ENCODE measurements at places on chromosomes 1 and 21. TPM values are rescaled to one million over a fixed set of nuclear protein-coding genes. Genes with fewer than 3 reads are reported as not detected.

- DNase-seq, result no peak
These were observed 27.5 kb downstream of the INTS7 start for GRCh38 chr1:212007886-212008285.

DNA sequence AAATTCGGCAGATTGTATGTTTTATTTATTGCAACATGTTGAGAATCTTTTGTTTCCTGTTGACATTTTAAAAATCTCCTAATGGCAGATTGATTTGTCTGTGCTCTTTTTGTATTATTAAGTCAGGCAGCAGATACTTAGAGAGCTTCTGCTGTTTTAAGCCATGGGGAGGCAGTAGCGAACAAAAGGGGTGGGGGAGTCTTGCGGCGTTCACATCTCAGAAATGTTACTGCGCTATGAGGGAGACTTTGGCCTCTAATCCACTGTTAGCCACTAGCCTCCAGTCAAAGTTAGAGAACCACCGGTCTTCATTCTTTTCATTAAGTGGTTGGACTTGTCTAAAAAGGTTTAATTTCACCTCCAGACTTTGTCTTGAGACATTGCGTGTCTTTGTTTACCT is 93.6 kb downstream of the DYRK1A start:
- DNase-seq, result no peak

DNA sequence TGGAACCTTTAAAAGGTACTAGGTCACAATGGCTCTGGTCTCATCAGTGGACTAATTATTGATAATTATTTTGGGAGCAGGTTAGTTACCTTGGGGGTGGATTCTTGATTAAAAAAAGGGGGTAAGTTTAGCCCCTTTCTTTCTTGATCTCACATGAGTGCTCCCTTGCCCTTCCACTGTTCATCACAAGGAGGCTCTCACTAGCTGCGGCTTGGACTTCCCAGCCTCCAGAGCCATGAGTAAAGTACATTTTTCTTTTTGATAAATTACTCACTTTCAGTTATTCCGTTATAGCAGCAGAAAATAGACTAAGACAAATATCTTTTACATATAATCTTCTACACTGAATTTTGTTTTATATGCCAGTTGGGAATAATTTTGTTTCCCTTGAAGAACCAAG is 254.8 kb upstream of the DEPDC1 start:
- DNase-seq, result no peak

DNA sequence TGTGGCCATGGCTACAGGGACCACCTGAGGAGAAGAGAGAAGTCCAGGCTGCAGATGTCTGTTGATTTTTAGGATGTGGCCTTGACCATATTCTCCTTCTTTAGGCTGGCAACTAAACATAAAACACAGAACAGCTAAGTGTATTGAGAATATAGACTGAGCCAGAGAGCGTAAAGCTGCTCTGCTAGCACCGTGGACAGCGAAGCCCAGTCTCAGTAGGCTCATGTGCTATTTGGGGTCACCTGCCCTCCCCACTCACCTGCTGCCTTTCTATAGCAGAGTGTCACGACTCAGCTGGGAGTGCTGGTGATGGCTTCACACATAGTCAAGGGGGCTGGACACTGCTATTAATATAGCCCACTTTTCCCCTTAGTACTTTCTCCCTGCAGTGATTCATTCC is 278.5 kb downstream of the KCNH1 start:
- DNase-seq, result no peak

DNA sequence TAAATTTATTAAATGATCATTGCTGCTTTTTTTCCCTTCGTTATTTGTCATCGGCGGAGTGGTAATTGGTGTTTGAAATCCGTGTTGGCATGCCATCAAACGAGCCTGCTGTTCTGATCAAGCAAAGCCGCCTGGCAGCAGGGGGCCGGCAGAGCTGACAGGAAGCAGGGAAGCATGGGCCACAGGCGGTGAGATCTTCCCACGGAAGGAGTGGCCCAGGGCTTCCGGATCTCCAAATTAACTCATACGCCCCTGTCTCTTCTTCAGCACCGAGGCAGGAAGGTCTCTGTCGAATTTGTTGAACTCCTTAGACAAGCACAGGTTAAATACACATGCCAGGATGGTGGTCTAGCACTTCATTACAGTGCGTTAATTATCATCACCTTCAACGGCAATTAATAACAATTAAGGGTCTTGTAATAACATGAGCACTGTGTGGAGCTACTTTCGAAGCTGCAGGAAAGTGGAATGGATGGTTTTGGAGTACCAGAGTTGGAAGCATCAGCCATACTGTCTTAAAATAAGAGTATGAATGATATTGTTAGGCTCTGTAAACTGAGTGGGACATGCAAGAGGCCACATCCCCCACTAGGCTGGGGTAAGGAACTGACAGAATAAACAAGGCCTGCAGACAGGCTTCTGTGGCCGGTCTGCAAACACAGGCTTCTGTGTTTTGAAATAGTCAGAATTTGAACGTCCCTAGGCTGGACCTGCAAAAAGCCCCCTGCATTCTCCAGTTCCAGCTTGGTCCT is 199.4 kb upstream of the DAB1 start:
- DNase-seq, result peak; percentile 14

- DNase-seq, result no peak
These were observed 7.7 kb upstream of the SDC3 start for GRCh38 chr1:30916296-30916695.

DNA sequence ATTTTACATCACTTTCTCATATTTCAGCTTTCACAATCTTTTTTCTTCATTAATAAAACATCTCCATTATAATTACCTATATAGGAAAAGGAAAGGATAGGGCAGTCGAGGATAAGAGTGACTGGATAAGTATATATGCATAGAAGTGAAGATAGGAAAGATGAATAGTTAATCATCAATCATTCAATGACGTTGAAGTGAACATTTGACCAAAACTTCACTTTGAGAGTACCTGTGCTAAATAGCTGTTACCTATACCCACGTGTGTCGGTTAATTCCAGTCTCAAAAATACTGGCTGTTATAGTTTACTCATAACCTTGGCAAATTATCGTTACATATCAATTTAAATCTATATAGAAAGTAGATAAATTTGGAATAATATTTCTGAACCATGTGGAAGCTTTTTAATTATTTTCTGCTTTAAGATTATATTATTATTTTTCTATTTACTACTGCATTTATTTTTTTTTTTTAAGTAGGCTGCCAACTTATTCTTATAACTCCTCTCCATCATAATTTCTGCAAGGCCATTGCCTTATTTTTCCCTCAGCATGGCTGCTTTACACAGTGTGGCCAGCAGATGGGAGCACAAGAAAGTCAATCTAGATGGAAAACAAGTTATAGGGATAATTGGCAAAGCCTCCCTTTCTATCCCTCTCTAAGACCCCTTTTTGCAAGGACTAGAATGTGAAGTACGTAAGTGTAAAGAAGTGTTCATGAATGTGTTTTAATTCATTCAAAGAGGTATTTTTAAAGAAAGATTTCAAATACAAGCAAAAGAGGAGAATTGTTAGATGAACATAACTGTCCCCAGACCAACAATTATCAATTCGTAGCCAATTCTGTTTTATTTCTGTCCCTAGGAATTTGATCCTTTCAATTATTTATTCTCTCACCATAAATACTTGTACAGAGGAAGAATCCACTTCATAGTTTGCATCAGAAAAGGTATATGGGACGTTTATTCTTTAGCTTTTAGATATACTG is 290.4 kb downstream of the KCNT2 start:
- DNase-seq, result peak; percentile 18

DNA sequence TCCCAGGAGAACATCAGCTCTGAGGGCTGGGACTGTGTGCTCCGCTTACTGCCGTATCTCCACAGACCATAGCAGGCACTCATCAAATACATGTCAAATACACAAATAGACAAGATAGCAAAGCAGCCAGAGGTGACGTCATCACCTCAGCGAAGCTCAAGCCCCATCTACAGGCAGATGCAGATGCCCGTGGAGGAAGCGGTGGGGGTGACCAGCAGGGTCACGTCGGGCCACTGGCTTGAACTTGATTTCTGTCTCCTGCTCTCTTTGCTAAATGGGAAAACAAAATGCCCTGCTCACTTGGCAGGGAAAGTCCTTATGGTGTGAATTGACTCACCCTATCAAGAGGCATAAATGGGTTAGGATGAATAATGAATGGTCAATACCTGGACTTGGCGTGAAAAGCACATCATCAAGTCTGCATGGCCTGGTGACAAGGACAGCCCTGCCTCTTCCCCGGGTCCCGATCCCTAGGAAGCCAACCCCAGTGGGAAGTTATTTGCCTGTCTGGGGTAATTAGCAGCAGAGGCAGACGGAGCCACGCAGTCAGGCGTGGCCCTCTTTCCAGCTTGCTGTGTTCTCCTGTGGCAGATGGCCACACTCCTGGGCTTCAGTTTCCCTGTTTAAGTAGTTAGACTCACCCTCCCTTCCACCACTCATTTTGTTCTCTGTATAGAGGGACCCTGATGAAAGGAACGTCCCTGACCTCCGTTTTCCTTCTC is 536.0 kb downstream of the NPHP4 start:
- DNase-seq, result no peak

GRCh38 chr1:47444562-47445465 is 7.0 kb downstream of the FOXD2 start:
- no peak for DNase-seq

- DNase-seq, result no peak
These were observed 320.0 kb downstream of the BRINP2 start for GRCh38 chr1:177490786-177491185.

- DNase-seq, result no peak
These were observed 179.6 kb downstream of the RUNX1 start for GRCh38 chr21:34869545-34869944.

DNA sequence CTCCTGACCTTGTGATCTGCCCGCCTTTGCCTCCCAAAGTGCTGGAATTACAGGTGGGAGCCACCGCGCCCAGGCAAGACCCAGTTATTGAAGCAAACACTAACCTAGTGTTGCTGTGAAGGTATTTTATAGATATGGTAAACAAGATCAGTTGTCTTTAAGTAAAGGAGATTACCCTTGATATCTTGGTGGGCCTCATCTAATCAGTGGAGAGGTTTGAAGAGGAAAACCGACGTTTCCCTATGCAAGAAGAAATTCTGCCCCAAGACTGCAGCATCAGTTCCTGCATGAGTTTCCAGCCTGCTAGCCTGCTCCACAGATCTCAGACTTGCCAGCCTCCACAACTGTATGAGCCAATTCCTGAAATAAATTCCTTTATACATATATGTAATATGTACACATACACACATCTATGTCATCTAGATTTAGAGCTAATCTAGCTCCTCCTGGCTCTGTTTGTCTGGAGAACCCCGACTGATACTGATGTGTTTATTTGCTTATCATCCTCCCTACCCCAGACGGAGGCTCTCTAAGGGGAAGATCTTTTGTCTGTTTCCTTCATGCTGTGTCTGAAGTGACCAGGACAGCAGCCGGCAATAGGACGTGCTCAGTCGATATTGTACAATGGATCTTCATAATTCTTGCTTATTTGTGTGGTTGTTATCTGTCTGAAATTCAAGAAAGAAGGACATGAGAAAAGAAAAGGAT is 90.9 kb downstream of the IER5 start:
- no peak for DNase-seq

- no peak for DNase-seq
These were observed 3.8 kb downstream of the LMNA start for GRCh38 chr1:156118177-156118868.

DNA sequence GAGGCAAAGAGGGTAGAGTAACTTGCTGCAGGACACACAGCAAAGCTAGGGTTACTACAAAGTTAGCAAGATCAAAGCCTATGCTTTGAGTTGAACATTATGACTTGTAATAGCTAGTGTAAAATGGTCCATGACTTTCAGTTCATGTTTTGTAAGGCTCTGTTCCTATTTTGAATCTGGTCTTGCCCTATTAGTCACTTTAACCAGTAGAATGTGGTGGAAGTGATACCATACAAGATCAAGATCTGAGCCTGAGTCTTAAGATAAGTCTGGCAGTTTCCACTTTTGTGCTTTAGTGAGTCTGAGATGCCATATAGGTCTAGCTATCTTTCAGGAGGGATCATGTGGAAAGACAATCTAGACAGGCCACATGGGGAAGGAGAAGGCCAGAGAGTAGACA is 282.1 kb upstream of the BRINP3 start:
- no peak for DNase-seq

DNA sequence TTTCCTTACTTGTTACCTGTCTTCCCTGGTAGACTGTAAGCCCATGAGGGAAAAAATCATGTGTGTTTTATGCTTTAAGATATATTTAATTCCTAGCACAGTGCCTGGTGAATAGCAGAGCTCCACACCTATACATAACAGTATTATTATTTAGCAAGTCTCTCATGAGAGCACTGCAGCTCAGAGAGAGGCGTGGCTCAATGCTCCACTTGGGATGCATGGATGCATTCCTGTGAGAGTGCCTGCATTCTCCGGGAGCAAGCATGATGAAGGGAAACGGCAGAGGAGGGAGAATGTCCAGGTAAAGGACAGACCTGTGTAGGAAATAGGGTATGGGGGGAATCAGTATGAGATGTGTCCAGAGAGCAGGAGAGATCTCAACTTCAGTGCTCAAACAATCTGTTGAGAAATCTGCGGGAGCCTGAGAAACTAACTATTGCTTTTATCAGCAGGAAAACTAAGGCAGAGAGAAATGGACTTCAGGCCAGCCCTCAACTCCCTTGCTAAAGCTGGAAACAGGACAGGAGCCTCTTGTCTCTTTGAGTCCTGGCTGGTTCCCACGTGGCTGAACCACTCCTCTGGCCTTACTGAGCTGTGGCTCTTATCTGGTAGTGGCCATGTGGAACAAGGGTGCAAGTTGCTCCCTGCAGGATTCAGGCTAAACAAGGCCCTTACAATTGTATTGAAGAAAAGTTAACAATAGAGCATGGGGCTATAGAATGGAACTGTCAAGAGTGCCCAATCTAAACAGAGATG is 113.1 kb downstream of the KCNN3 start:
- DNase-seq, result no peak

- DNase-seq, result no peak
These were observed 7.7 kb downstream of the TMEM61 start for GRCh38 chr1:54987919-54988705.

DNA sequence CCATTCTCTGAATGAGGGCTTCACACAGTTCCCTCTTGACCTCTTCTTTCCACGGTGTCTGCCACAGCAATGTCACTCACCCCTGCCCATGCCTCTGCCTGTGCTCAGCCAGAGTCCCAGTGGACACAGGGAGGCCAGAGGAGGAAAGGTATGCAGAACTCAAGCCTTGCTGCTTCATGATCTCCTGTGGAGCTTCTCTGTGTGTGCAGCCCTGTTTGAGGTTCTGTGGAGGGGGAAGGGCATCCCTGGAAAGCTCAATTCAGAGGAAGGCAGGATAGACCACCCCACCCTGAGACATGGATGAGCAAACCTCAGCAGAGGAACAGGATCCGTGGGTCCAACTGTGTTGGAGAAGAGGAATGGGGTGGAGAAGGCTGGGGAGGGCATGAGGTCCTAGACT is 2.0 kb downstream of the HCN3 start:
- DNase-seq, result no peak

Gene TRIM63
- total RNA-seq, result not detected

Gene SRRM1
- 229 TPM for total RNA-seq

Gene RGS7
- 0.65 TPM for total RNA-seq

Gene AK5
- 1.1 TPM for total RNA-seq

Gene CYP4Z1
- not detected for total RNA-seq

Gene PLA2G4A
- total RNA-seq, result 5.1 TPM

Gene PROX1
- total RNA-seq, result 14.3 TPM

Gene S100A2
- total RNA-seq, result not detected

Gene HCN3
- total RNA-seq, result 22.4 TPM

Gene UBE2G2
- 111 TPM for total RNA-seq

Gene TFF3
- not detected for total RNA-seq

Data from neural crest cell (in vitro differentiated cells).